ENCODE measurements at places on chromosomes 4 and X. TPM values are rescaled to one million over a fixed set of nuclear protein-coding genes. Genes with fewer than 3 reads are reported as not detected.

The USP51 gene
- total RNA-seq = 0.85 TPM

The PAGE1 gene
- total RNA-seq = not detected

The AWAT1 gene
- total RNA-seq = not detected

The ZMYM3 gene
- 16.0 TPM for total RNA-seq

The TIMM8A gene
- total RNA-seq = 17.1 TPM

The PRKG2 gene
- total RNA-seq = 0.63 TPM
